ENCODE measurements at places on chromosomes 7 and 10.
A peak's percentile ranks its signal among the peaks of the same experiment; 100 is the strongest.

GRCh38 chr10:29005988-29006387 lies 282.9 kb upstream of the LYZL1 start:
- no peak for DNase-seq

- no peak for DNase-seq
Observed at GRCh38 chr10:83248106-83248631, 891.1 kb upstream of the GHITM start.

- DNase-seq: no peak
Observed at GRCh38 chr7:77859343-77859742, 60.8 kb downstream of the PHTF2 start.

DNA sequence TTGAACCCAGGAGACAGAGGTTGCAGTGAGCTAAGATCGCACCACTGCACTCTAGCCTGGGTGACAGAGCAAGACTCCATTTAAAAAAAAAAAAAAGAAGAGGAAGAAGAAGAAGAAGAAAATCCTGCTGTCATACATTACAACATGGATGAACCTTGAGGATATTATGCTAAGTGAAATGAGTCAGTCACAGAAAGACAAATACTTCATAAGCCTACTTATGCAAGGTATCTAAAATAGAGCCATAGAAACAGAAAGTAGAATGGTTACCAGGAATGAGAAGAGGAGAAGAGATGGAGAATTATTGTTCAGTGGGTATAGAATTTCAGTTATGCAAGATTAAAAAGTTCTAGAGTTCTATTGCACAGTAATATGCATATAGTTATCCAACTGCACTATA lies 466.5 kb downstream of the PLXNA4 start:
- no peak for DNase-seq

DNA sequence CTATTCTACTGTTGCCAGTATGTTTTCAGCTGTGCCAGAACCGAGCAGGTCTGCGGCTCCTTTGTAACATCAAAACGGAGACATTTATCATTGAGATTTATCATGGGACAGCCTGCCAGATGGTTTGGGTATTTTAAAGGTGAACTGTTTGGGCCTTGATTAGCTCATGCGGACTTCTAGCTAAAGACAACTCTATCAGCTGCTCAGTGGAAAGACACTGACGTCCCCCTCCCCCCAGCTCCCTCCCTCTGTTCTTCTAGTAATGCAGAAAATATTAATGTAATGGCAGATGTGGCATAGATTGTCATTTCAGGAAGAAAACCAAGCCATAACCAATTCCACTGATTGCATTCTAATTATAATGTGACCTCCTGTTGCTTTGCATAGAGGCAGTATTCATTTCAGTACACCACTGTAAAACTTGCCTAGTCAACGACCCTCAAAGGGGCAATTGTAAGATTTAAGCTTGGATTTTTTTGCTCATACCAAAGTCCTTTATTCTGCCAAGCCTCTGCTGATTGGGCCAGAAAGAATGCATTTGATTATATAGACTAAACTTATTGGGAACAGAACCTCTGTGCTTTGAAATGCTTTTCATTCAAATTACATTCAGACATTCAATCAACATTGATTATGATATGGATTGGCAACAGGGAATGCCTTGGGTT lies 966.8 kb downstream of the LRMDA start:
- DNase-seq: no peak

DNA sequence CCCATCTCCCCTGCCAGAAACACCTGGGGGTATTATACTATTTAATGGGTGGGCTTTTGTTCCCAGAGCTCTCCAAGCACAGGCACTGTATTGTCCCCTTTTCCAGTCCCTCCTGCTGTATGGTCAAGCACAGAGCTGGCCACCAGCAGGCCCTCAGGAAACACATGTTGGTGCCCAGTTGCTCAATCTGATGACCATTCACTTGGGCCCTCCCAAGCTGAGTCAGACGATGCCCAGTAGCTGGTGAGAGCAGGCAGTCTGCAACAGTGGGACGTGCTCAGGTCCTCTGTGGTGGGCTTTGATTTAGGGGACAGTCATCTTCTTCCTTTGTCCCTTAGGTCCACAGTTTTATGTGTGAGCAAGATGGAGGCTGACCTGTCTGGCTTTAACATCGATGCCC lies 11.8 kb downstream of the SFXN2 start:
- no peak for DNase-seq

DNA sequence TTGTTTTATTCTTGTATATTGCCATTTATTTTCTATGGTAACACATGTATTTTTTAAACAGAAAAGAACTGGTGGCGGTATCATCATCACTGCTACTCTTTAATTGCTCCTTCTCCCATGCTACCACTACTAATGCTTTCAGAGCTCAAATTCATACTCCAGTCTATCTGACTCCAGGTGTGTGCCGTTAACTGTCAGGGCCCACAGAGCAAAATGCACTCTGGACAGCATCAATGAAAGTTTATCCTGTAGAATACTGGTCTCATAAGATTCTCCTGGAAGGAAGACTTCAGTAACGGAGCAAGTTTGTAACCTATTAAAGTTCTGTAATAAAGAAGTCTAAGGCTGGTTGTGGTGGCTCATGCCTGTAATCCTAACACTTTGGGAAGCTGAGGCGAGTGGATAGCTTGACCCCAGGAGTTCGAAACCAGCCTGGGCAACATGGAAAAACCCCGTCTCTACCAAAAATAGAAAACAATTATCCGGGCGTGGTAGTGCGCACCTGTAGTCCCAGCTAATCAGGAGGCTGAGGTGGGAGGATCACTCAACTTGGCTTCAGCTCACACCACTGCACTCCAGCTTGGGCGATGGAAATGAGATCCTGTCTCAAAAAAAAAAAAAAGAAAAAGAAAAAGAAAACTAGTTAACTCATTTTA lies 18.4 kb downstream of the ZNRF2 start:
- DNase-seq: no peak

- no peak for DNase-seq
Observed at GRCh38 chr7:109611656-109612055, 1042.0 kb downstream of the DNAJB9 start.

GRCh38 chr7:22115689-22116088 lies 170.0 kb upstream of the CDCA7L start:
- no peak for DNase-seq

DNA sequence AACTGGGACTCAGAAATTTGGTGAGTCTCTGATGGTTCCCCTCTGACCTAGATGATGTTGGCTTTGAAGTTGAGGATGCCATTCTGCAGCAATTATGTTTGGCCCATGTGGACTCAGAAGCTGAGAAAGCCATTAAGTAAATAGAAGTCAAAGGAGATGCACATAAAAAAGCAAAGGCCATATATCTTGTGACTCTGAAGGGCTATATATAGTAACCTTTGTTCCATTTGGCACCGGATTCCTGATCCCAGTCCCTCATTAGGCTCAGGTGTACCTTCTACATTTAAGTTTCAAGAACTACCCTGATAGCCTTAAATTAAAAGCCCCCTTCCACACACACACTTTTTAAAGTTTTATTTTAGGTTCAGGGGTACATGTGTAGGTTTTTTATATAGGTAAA lies 50.0 kb upstream of the PDK4 start:
- no peak for DNase-seq

DNA sequence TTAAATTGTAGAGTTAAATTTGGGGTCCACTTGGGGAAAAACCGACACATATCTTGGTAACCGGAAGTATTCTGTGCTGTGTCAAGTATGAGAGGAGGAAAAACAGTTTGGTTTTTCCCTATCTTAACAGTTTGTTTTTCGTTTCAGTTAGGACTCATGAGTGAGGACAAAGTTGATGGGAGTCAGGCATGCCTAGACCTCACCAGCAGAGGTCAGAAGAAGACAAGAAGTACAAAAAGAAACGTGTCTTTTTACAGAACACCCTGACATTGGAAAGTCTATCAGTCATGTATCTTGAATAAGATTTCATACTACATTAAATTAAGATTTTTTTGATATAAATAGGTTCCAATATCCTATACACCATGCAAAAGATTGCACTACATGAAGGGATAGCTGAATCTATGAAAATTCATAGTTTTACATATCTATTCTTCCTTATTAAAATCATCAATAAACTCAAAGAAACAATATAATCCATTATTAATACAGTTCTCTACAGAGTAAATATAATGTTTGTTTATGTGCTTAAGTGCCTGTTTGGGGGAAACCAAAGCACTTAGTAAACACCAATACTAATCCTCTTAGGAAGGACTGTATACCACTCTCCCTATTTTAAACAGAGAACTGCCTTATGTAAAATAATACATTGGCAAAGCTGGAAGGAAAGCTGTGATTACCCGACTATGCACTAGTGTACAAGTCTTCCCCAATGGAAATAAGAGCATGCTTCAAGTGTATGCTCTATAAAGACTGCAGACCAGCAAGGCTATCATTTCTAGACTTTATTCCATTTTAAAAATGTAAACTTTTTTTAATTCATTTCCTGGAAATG lies 95.6 kb downstream of the USP6NL start:
- DNase-seq: peak; percentile 86

GRCh38 chr7:7805511-7806153 lies 87.2 kb upstream of the RPA3 start:
- DNase-seq: no peak

DNA sequence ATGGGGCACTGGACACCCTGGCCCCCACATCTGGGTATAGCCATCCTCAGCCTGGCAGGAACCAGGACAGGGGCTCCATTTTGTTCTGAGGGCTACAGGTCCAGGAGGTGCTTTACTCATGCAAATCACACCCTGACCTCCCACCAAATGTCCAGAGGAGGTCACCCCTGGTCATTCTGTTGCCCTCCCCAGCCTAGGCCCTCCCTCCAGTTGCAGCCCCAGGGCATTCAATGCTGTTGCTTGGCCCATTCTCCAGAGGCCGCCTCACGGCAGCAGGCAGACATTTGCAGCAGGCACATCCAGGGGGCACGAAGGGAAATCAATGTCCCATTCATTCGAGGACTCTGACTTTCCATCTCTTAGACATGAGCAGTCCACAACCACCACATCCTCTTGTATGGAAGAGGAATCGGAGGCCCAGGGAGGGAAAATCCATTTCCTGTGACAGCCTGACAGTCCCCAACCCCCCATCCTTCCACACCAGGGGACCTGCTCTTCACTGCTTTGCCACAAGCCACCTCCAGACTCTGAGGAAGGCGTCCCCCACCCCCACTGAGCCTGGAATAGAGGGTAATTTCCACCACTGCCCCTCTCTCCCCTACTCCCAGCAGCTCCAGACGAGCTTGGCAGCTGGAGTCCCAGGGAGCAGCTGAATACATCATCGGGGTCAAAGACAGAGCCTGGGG lies 76.2 kb upstream of the UNC5B start:
- no peak for DNase-seq

DNA sequence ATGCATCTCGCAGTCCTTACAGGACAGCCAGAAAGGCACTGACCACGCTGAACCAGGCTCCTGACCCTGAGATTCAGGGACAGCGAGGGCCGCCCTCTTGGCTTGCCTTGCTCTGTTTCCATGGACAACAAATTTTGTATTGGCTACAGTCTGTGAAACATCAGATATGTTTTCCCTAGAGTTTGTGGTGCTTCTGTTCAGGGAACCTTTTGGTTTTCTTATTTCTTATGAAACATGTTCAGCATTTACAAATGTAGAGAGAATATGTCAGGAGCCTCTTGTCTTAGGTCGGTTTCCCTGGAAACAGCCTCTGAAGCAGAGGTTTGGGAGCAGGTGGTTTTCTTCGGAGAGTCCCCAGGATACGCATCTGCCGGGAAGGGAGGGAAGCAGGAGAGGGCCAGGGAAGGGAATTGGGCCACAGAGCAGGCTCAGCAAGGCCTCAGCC lies 260.1 kb downstream of the CCDC3 start:
- no peak for DNase-seq

DNA sequence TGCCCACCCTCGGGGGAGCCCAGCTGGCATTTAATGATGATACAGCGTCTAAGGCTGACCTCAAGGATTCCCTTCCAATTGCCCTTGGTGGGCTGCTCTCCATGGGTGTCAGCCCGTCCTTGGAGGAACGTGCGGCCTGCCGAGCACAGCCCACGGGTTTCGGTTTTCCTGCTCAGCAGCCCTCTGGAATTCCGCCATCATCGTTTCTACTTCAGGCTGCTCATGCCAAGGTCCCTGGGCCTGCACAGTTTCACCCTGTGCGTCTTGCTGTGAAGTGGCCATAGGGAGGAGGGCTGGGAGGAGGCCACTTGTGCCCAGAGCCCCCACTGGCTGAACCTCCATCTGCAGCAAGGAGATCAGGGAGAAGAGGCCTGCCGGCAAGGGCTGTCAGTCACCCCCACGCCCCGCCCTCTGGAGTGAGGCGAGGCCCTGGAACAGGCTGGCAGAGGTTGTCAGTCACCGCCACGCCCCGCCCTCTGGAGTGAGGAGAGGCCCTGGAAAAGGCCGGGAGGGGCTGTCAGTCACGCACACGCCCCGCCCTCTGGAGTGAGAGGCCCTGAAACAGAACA lies 82.8 kb downstream of the CHST15 start:
- no peak for DNase-seq

GRCh38 chr10:21176934-21177480 lies 279.9 kb upstream of the NEBL start:
- no peak for DNase-seq

- DNase-seq: no peak
Observed at GRCh38 chr7:44368455-44368854, 43.1 kb upstream of the CAMK2B start.

- DNase-seq: peak; percentile 72
Observed at GRCh38 chr7:116512520-116513188, 12.2 kb upstream of the CAV1 start.

DNA sequence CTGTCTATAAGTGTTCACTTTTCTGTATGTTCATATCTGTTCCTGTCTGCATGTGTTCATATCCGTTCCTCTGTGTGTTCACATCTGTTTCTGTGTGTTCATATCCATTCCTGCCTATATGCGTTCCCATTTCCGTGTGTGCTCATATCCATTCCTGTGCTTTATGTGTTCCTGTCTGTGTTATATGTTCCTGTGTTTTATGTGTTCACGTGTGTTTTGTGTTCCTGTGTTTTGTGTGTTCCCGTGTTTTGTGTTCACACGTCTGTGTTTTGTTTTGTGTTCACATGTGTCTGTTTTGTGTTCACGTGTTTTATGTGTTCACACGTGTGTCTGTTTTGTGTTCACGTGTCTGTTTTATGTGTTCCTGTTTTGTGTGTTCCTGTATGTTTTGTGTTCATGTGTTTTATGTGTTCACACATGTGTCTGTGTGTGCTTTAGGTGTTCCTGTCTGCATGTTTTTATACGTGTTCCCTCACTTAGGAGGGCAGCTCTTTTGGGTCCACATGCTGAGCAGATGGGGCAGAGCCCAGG lies 42.2 kb upstream of the CNPY1 start:
- DNase-seq: no peak

DNA sequence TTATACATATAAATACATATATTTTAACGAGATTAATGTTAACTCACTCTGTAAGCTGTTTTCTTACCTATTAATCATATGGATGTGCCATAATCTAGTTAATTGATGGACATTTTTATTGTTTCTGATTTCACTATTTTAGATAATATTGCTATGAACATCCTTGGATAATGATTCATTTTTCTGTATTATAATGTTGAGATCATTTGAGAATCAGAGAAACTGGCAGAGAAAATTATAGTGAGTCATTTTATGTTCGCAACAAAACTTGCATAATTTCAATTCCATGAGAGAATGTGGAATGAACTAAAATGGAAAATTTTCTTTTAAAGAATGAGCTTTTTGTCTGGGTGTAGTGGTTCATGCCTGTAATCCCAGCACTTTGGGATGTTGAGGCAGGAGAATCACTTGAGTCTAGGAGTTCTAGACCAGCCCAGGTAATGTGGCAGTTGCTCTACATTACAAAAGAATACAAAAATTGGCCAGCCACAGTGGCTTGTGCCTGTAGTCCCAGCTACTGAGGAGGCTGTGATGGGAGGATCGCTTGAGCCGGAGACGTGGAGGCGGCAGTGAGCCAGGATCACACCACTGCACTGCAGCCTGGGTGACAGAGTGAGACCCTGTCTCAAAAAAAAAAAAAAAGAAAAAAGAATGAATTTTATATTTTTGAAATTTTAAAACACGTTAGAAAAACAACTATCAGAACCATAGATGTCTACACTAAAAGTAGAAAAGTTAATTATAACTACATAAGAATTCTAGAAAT lies 40.5 kb downstream of the PAPSS2 start:
- peak; percentile 59 for DNase-seq

Data from choroid plexus epithelial cell (primary cell).